ENCODE measurements at places on chromosomes 2 and 18.

DNA sequence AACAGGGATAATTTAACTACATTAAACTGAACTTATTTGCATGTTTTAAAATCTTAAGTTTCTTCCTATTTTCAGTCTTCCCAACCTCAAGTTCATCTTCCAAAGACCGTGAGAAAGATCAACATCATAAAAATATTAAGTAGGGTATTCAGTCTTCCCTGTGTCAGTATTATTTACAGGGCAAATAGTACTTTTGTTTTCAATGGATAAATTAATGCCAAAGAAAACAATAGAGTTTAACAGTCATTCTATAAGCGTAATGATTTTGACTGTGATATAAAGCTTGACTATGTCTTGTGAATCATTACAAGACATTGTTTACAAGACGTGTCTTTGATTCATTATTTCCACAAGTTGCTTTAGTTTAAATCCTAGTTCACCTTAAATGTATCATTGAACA lies 48.0 kb upstream of the NRXN1 start:
- no peak for DNase-seq
- no peaks in the 10 kb centered on the region for H3K4me1 ChIP-seq
- no peaks in the 10 kb centered on the region for H3K27me3 ChIP-seq

DNA sequence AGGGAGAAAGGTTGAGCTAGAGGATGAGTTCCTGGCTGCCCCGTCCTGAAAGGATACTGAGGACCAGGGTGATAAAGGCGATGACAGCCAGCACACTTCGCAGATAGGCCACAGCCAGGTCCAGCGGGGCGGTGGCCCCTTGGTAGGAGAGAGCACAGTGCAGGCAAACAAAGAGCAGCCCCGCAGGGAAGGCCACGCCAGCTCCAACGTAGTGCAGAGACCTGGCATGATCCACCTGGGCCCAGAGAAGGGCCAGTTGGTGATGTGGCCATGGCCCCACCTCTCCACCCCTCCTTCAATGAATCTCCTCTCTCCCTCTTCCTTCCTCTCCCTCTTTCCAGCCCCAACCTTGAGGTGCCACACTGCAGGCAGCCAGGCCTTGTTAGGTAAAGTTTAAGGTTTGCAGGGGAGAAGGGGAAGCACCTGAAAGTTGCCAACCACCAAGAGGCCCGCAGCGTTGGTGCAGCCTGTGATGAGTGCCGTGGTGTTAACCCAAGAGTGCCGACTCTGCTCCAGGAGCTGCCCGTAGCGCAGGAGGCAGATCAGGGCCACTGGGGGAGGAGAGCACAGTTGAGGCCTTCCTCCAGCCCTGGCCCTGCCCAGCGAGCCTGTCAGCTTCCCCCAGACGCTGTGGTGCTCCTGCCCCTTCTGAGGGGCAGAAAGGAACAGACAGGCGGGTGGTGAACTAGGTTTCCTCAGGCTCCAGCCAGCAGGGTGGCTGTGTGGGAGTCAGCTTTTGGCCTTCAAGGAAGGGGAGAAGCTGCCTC lies 2.8 kb downstream of the TMEM150A start:
- H3K4me3 ChIP-seq, result no peak overlapping the region
- peak overlapping the region; percentile 49 for H3K27ac ChIP-seq
- H3K36me3 ChIP-seq, result peaks cover 27% of the 10 kb centered on the region
- H3K4me1 ChIP-seq, result peaks cover 40% of the 10 kb centered on the region
- no peaks in the 10 kb centered on the region for H3K27me3 ChIP-seq
- no peak for DNase-seq

GRCh38 chr2:217890445-217890844 lies 112.3 kb downstream of the TNS1 start:
- H3K4me1 ChIP-seq, result no peaks in the 10 kb centered on the region
- H3K27me3 ChIP-seq, result no peaks in the 10 kb centered on the region
- no peaks in the 10 kb centered on the region for H3K36me3 ChIP-seq
- no peak for DNase-seq
- H3K4me3 ChIP-seq, result no peak overlapping the region
- H3K27ac ChIP-seq, result no peak overlapping the region

GRCh38 chr18:5601188-5601624 lies 57.4 kb upstream of the EPB41L3 start:
- no peak overlapping the region for H3K4me3 ChIP-seq
- no peaks in the 10 kb centered on the region for H3K36me3 ChIP-seq
- no peak overlapping the region for H3K27ac ChIP-seq
- H3K27me3 ChIP-seq, result no peaks in the 10 kb centered on the region

- no peak for DNase-seq
- H3K4me3 ChIP-seq, result no peak overlapping the region
- H3K27me3 ChIP-seq, result no peaks in the 10 kb centered on the region
- H3K36me3 ChIP-seq, result no peaks in the 10 kb centered on the region
- no peaks in the 10 kb centered on the region for H3K4me1 ChIP-seq
These were observed 327.6 kb downstream of the RDH14 start for GRCh38 chr2:18232731-18233438.
